ENCODE measurements at places on chromosomes 1 and 21.
A peak's percentile ranks its signal among the peaks of the same experiment; 100 is the strongest.

DNA sequence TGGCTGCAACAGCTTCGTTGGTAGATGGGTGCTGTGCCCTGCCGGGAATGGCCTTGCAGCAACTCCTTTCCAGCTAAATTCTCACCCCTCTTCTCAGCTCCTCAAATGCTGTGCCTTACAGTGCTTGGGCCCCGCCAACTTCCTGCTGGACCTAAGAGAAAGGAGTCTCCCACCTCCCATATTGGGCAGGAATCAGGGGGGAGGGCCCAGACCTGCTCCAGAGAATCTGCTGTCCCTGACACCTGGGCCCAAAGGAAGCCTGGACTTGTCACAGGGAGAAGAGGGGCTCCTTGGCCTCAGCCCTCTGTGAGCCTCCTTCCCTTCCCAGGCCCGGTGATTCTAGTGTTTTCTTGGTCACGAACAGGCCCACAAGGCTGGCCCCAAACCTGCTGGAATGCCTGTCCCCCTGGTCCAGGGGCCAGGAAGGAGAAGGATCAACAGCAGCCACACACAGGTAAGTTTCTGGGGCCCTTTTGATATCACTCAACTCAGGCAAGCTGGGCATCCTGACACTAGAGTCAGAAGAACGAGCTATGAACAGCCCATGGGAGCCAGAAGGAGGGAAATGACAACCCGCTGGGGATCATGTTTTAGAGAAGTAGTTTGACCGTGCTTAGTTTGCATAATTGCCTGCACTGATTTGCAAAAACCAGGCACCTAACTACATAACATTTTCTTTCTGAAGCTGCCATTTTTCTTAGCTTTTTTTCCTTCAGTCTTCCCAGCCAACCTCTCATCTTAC is 86.2 kb downstream of the CD247 start:
- DNase-seq = no peak

- DNase-seq = no peak
These were observed 87.3 kb downstream of the ZBTB18 start for GRCh38 chr1:244138399-244138798.

DNA sequence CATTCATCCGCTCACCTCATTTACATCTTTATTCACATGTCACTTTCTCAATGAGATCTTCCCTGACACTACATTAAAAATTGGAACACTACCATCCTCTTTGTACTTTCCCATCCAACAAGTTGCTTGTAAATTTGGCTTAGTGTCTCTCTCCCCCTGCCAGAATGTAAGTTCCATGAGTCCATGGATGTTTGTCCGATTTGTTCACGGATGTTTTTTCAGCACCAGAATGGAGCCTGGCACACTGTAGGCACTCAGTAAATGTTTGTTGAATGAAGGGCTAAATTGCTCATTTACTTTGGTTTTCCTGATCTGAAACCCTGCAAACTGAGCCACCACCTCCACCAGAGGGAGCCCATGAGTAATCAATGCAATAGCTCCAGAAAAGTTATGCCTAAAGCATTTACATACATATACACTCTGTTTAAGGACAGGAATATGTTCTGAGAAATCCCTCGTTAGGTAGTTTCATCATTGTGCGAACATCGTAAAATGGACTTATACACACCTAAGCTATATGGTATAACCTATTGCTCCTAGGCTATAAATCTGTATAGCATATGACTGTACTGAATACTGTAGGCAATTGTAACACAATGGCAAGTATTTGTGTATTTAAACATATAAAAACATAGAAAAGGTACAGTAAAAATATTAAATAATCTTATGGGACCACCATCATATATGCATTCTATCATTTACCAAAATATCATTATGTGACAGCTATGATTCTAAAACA is 2.8 kb upstream of the EYA3 start:
- peak; percentile 76 for DNase-seq

DNA sequence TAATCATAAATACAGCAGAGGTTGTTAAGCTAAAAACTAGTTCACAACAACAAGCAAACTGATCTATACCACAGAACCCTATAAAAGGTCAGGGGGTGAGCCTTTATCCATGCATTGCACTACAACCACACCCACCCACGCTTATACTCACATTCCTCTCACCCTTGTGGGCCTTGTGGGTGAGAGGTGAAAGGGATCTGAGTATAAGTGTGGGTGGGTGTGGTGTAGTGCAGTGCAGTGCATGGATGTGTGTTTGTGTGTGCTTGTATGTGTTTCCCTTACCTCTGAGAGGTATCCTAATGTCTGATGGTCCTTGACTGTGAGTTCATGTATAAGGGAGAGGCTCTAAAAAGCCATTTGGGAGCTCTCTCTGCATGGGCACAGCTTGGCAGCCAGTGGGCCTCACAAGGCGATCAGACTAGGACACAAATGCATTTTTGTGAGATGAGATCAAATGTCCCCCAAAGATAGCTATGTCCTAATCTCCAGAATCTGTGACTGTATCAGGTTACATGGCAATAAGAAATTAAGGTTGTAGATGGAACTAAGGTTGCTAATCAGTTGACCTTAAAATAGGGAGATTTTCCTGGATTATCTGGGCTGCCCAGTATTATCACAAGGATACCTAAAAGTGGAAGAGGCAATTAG is 95.5 kb upstream of the DPT start:
- DNase-seq = no peak

DNA sequence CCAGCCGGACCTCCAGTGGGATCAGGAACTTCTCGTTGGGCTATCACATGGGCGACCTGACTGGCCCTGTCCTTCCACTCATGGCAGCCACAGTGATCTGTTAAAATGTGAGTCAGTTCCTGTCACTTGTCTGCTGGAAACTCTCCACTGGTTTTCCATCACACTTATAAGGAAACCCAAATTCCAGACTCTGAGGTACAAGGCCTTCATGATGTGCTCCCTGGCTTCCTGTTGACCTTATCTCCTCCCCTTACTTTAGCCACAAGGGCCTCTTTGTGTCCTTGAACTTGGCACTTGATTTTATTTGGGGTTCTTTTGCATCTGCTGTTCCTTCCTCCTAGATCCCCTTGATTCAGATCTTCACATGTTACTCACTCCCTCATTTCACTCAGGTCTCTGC is 96.8 kb downstream of the TENT5C start:
- no peak for DNase-seq

GRCh38 chr1:95409276-95409675 is 175.3 kb downstream of the RWDD3 start:
- DNase-seq = no peak

DNA sequence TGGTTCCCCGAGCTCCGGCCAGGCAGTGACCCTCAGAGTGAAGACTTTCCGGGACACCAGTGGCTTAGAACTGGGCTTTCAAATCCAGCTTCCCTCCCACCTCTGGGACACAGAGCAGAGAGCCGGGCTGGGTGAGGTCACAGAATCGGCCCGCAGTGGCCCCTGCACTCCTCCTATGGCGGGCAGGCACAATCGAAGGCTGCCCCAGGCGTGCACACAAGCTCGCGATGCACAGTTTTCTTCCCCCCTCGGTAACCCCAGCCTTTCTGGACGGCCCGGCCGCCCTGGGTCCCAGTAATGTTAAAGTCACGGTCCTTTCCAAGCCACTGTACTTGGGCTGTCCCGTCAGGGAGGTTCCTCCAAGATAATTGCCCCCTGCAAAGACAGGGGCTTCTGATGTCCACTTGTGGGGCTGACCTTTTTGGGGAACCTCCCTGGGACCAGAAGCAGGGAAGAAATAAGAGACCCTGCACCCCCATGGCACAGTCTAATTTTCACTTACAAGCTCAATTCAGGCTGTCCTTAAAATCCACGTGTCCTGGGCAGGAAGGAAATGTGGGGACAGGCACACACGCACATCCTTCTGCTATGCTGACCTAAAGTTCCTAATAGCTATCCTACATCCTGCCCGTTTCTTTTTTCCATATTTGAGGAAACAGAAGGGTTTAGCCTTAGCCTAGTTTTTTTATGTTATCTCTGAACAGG is 13.7 kb downstream of the TFF3 start:
- DNase-seq = no peak

DNA sequence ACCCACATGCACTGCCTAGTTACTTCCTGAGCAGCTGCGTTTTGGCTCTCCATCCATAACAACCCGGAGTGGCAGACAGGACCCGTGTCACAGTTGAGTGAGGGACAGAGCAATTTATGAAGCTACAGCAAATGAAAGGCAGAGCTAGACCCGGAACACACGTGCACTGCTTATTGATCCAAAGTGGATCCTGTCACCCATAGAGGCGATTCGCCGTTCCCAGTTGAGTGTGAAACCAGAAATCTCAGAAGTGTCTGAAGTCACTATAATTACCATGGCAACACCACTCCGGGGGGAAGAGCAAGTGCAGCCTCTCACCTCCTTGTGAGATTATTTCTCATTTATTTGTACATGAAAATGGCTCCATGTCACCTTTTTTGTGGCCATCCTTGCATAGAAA is 365.2 kb downstream of the DSCAM start:
- no peak for DNase-seq

- DNase-seq = no peak
These were observed 113.9 kb downstream of the LHX9 start for GRCh38 chr1:198031086-198031485.

GRCh38 chr1:213020016-213020415 is 4.3 kb upstream of the ANGEL2 start:
- no peak for DNase-seq

- no peak for DNase-seq
These were observed 6.5 kb upstream of the MAST2 start for GRCh38 chr1:45796946-45797345.

DNA sequence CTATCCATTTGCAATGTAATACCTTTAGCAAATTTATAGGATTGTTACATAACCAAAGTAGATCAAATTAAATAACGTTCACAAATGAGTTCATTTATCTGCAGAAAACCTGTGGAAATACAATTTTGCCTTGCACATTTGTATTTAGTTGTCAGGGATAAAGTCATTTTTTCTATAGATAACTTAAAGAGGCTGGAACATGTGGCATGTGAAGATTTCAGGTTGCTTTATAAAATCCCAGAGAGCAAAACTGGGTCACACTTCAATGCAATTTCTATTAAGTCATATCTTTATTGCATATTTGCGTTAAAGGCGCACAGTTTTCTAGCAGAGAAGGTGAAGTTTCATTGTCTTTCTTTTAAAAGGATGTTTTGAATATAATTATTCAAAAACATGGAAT is 342.4 kb downstream of the USP25 start:
- DNase-seq = no peak

DNA sequence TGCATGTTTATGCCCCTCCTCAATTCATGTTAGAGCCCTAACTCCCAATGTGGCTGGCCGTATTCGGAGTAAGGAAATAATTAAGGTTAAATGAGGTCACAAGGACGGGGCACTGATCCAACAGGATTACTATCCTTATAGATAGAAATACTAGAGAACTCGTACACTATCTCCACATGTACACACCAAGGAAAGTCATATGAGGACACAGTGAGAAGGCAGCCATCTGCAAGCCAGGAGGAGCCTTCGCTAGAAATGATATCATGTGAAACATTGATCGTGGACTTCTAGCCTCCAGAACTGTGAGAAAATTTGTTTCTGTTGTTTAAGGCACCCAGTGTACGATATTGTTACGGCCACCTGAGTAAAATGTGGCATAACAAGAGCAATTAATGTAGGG is 79.7 kb downstream of the FAF1 start:
- no peak for DNase-seq

DNA sequence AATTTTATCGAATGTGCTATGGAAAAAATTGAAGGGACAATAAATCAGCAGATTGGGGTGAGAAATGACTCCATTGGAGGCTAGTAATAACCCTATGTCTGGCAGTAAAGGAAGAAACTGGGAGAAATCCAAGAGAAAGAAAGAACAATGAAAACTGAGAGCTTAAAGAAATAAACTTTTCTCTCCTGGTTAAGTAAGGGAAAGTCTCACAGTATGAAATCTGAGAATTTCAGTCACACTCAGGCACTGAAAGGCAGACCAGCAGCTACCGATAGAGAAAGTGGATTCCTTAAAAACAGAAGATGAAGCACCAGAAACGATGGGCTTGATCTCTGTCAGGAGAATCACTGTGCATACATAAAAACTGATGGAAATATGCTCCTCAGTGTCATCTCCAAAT is 404.2 kb downstream of the PLPP3 start:
- DNase-seq = no peak

DNA sequence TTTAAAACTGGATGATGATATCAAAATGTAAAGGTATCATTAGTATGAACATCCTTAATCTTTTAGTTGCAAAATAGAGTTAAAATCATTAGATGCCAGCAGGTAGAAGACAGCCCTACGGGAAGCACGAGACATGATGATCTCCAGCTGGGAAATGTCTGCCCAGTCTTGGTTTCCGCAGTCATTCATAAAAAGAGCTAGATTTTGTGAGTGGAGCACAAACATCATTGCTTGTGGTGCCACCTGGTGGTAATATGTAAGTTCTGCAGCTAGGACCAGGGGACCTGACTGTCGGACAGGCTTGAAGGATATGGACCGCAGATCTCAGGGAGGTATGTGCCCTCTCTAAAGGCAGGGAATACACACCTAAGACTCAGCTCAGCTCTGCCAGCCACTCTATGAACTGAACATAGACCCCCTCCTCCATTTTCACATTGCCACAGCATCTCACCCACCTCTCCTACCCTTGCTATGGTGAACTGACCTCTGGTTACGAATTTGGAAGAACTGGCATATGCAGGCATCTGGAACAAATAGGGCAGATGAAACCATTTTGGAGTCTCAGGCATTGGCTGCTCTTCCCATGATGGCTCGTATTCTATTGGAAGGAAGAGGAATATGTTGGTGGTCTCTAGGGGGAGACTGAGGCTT is 9.2 kb downstream of the FCMR start:
- peak; percentile 78 for DNase-seq

GRCh38 chr1:227736814-227737432 is 1.7 kb downstream of the SNAP47 start:
- DNase-seq = no peak

DNA sequence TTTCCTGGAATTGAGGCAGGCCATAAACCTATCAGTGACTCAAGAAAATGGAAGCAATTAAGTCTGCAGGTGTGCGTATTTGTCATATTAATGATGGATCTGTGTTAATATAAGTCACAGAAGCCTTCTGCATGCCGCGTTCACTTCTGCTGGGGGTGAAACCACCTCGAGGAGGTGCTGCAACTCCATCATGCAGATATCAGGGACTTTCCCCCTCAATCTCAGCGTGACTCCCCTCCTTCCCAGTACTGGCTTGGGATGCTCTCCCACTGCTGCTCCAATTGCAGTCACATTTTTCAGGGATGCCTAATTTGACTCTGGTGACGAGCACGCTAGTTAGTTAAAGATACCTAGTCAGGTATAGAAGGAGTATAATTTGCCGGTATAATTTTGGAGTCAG is 87.5 kb downstream of the ASTN1 start:
- DNase-seq = no peak

DNA sequence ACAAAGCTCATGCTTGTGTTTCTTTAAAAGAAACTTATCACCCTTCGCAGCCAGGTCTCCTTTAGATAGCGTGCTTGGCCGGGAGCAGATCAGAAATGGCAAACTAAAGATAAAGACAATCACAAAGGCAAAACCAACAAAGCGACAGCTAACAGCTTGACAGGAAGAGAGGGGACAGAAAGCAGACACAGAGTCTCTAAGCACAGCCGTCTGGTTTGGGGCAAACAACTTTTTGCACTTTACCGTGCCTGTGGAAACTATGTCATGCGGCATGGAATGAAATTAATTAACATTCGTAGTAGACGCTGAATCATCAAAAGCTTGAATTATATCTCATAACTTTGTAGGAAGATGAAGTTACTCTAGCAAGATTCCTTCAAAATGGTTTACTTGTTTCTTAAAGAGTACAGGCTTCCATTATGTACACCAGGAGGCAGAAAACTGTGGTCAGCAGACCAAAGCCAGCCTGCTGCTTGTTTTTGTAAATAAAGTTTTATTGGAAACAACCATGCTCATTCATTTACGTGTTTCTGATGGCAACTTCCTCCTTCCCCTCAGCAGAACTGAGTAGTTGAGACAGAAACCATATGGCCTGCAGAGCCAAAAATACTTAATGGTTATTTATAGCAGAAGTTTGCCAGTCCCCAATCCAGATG is 183.2 kb downstream of the KIF26B start:
- no peak for DNase-seq

All from sciatic nerve (tissue), 2 donors.